Activated T-cell treated with anti-CD3 and anti-CD28 coated beads for 48 hours (primary cell): ENCODE measurements at places on chromosomes 1 and 21.

DNA sequence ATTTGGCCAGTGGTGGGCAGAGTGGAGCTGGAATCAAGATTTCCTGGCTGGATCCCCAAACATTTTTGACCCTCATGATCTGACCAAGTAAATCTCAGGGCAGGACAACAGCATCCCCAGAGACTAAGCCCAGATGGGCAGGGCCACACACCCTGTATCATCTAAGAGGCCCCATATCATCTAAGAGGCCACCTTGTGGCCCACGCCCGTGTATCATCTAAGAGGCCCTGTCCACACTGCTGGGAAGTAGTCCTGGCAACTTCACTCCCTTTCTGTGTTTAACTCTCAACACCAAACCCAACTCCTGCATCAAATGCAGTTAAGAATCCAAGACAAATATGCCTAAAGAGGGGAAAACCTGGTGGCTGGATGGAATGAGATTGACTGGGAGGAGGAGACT is 81.6 kb upstream of the SSX2IP start:
- no peak for DNase-seq

DNA sequence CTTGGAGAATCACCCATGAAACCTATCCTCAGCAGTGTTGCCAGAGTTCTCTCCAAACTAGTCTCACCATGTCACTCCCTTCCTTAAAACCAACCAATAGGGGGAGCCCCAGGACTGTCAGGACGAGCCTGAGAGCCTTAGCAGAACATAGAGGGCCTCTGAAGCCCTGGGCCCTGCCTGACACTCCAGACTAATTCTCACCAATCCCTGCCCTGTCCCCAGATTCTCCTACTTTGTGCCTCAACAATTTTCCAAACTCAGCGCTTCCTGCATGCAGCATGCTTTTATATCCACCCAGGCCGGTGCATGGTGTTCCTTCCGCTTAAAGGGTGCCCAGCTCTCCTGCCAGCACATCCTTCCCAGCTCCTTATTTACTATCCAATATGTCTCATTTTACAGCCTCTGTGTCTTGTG is 42.7 kb downstream of the HSD3B1 start:
- DNase-seq = peak; percentile 2

DNA sequence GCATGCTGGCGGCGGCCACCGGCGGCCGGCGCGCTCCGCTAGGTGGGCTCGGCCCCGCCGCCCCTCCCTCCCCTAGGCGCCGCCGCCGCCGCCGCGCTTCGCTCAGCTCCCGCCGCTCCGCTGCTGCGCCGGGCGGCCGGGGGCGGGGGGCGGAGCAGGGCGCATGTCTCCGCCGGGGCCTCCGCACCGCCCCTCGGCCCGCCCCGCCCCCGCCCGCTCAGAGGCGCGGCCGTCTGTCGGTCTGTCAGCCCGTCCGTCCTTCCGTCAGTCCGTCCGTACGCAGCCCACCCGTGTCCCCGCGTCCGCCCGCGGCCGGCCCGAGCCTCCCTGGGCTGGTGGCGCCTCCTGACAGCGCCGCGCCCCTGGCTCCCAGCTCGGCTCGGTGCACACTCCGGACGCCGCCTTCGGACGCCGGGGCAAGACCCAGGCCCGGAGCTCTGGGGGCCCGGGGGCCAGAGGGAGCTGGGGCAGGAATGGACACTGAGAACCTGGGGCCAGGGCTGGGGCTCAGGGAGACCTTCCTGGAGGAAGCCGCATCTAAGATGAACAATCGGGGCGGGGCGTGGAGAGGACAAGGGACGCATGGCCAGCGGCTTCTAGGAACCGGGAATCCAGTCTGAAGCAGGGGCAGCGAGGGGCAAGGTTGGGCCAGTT is at the start of gene GPR153:
GPR153 (minus strand) TSS at position 138 of the 654 bp plus-strand sequence. CDS start 6,193 bp downstream, outside the sequence.
- peak; percentile 56 for DNase-seq

DNA sequence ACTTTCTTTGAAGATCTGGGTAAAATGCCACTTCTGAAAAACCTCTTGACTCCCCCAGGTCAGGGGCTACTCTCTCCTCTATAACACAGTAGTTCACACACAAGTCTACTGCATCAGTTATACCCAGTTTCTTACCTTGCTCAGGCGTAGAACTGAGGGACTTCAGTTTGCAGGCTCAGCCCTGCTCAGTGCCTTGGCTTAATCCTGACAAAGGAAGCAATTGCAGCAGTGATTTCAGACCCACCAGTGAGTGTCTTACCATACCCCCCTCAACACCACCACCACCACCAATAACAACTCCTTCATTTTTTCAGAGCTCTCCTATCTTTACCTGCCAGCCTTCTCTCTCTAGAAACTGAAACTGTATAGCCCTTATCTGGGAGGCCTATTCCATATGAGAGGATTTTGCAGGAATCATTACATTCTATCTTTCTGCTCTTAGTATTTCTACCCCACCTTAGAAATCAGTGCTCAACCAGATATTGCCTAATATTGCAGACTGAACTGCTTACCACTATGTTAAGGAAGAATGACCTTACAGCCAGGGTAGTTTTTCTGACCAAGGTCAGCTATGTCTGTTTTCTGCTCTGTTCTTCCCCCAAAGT is 105.5 kb upstream of the S1PR1 start:
- no peak for DNase-seq

- no peak for DNase-seq
Measured at GRCh38 chr1:171912509-171913175, 71.3 kb downstream of the DNM3 start.

- DNase-seq = no peak
Measured at GRCh38 chr21:27840262-27840661, 873.4 kb upstream of the ADAMTS5 start.

GRCh38 chr1:156925154-156926010 is 5.0 kb downstream of the LRRC71 start:
- no peak for DNase-seq

- no peak for DNase-seq
Measured at GRCh38 chr1:35675773-35676172, 34.4 kb upstream of the PSMB2 start.

GRCh38 chr1:223662943-223663342 is 2.6 kb downstream of the CAPN8 start:
- no peak for DNase-seq

DNA sequence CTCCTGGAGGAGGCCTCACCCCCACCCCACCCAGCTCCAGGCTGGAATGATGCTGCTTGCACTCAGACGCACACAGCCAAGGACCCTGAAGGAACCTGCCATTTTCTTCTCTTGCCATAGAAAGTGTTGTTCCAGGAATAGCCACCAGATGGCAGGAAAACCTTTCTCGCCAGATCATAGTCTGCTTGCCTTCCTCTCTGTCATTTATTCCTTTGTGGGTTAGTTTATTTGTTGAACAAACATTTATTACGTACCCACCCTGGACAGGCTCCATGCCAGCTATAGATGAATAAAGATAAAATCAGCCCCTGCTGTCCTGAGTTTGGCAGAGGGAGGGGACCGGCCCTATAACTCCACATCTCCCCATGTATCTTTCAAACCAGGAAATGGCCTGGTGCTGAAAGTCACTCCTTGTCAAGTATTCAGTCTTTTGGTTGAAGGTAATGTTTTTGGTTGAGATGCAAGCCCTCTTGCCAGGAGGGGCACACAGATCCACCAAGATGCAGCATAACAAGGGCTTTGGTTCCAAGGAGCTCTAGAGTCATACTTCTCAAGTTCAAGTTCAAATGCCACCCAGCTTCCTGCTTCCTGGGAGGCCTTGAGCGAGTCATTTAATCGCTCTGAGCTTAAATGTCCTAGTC is 7.0 kb upstream of the KCNC4 start:
- peak; percentile 47 for DNase-seq

DNA sequence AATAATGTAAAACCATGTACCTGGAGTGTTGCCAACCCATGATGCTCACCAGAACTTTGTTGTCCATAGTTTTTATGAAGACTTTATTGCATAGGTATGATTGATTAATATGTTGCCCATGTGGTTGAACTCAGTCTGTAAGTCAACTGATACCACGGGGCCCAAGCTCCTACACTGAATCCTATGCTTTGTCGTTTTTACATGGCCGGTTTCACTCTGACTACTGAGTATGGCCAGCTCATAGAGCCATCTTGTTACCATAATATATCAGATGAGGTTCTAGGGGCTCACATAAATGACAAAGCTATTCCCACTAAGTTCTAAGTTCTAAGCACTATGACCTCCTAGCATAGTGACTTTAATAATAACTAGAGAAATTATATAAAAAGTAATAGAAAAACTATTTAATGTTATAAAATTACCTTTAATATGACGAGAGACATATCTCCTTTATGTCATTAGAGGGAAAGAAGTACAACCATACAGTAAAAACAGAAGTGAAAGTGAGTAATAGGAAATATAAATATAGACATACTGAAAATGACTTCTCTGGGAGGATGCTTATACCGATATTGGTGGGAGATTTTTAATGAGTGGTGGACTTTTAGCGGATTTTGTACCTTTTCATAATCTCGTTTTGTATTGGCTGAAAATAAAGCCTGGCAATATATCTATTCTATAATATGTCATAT is 983.4 kb upstream of the PRMT6 start:
- no peak for DNase-seq

DNA sequence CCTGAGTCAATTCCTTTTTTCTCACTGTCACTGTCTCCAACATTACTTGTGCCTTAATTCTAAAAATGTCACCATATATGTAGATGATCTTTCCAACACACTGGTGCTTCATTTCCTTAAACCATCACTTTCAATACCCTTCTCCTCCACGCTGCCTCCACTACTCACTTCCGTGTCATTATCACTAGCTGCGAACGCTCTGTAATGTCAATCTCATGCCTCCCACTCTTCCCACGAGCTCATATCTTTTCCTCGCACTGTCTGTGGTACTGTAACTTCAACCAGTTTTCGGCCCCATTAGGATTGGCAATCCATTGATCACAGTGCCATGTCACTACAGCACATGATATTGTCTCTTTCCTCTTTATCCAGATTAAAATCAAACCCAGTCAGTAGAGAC is 61.6 kb downstream of the PLD5 start:
- no peak for DNase-seq

DNA sequence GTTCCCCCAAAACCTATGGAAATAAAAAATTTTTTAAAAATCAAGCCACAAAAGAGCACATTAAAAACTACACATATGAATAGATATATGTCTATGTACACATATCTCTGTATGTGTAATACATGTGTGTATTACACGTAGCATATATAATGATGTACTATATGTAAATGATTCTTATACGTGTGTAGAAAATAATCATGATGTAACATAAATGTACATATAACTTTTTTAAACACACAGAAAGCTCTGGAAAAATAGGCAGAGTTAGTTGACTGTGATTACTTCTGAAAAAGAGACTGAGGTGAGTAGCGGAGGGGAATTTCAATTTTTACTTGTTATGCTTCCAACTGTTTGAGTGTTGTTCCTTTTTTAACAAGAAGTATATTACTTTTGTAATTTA is 405.0 kb downstream of the CAMTA1 start:
- no peak for DNase-seq

GRCh38 chr1:182092336-182092735 is 30.8 kb upstream of the ZNF648 start:
- no peak for DNase-seq

- DNase-seq = no peak
Measured at GRCh38 chr21:43684424-43684823, 25.1 kb downstream of the RRP1B start.

- no peak for DNase-seq
Measured at GRCh38 chr1:42691157-42691498, 8.9 kb downstream of the YBX1 start.

GRCh38 chr1:233102341-233102740 is 151.9 kb downstream of the NTPCR start:
- no peak for DNase-seq

DNA sequence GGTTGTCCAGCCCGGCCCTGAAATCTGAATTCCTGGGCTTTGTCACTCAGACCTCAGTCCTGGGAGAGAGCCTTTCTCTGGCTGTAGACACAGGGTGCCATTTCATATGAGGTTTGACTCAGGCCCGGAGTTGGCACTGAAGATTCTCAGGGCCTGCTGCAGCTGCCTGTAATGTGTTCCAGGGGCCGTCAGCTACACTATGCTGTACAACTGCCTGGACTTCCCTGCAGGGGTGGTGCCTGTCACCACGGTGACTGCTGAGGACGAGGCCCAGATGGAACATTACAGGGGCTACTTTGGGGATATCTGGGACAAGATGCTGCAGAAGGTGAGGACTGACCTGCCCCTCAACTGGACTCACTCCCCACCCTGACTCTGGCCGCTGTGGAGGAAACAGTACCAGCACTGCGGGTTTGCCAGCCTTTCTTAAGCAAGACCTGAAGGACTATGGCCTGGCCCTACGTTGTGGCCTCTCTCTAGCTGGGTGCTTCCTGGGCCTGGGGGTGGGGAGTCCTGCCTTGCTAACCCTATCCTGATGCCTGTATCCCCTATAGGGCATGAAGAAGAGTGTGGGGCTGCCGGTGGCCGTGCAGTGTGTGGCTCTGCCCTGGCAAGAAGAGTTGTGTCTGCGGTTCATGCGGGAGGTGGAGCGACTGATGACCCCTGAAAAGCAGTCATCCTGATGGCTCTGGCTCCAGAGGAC is 18.9 kb downstream of the FAAH start:
- DNase-seq = no peak

- no peak for DNase-seq
Measured at GRCh38 chr1:226100436-226101391, 38.2 kb downstream of the H3-3A start.

DNA sequence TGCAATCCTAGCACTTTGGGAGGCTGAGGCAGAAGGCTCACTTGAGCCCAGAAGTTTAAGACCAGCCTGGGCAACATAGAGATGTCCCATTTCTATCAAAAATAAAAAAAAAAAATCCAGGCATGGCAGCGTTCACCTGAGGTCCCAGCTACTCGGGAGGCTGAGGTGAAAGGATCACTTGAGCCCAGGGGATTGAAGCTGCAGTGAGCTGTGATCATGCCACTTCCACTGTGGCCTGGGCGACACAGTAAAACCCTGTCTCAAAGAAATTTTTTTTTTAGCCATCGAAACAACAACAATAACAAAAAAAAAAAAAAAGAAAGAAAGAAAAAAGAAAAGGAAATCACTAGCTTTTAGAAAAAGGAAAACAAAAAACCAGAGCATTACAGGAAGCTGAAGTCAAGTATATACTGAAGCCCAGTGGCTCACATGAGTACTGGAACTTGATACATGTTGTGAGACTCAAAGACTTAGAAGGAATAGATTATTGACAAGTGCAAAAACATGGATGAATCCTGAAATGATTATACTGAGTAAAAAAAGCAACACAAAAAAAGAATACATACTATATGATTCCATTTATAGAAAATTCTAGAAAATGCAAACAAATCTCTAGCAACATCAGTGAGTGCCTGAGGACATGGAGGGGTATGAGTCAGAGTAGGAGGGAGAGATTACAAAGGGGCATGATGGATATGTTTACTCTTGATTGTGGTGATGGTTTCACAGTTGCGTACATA is 6.1 kb upstream of the RABGAP1L start:
- DNase-seq = no peak

DNA sequence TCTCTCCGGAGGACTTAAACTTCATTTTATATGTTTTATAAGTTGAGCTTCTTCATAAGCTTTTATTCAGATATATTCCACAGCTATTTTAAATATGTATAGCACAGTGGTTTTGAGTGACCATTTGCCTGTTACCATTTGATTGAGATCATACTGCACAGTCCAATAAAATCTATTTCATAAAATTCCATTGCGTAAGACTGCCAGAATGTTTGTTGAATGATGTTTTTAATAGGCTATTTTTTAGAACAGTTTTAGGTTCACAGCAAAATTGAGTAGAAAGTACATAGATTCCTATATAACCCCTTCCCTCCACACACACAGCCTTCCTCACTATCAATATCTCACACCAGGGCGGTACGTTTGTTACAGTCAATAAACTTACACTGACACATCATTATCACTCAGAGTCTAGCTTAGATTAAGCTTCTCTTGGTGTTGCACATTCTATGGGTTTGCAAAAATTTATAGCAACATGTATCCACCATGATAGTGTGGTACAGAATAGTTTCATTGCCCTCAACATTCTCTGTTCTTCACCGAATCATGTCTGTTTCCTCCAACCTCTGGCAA is 207.9 kb downstream of the TPR start:
- no peak for DNase-seq
